ENCODE measurements at places on chromosomes 11 and 22. TPM values are rescaled to one million over a fixed set of nuclear protein-coding genes. Genes with fewer than 3 reads are reported as not detected.

- peaks cover 6% of the 10 kb centered on the region for H3K4me1 ChIP-seq
- no peak overlapping the region for H3K27ac ChIP-seq
- H3K27me3 ChIP-seq, result no peaks in the 10 kb centered on the region
- no peak overlapping the region for H3K4me3 ChIP-seq
- no peak for DNase-seq
These were observed 5.1 kb downstream of the ZPR1 start for GRCh38 chr11:116782728-116783127.

KLHL35 gene
- total RNA-seq, result 1.7 TPM

FZD4 gene
- total RNA-seq, result 19.2 TPM

GRCh38 chr11:66868726-66869566, 12.1 kb downstream of the LRFN4 start:
- H3K36me3 ChIP-seq, result peaks cover 7% of the 10 kb centered on the region
- H3K4me3 ChIP-seq, result no peak overlapping the region
- peak; percentile 85 for DNase-seq

GLYAT gene
- not detected for total RNA-seq

DNA sequence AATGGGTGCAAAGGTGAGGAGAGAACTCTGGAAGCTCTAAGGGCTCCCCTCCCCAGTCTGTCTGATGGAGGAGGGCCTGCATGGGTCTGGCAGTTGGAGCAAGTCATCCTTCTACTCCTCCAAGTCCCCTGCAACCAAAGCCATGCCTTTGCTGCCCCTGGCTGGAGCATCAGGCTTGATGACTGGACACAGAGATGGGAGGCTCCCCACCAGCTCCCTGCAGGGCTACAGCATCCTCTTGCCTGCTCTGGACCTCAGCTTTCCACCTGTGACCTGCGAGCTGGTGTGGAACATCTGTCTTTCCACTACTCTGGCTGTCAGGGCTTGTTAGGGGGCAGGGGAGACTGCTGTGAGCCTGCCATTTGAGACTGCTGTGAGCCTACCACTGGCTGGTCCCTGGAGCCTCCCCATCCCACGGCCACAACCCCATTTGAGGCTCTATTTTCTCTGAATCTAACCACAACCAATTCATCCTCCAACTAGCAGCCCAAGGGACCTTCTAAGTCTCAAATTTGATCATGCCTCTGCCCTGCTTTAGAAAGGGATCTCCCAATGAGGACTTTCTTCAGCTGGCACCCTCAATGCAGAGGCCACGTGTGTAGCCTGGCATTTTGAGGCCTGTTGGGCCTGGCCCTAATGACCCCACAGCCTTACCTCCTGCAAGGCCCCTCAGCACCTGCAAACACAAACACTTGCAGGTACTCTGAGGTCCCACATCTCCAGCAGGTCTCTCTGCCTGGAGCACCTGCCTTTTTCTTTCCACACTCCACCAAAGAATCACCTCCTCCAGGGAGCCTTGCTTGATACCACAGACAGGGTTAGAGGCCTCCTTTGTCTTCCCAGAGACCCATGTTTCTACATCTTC, 9.9 kb downstream of the P2RY6 start:
- H3K4me3 ChIP-seq, result no peak overlapping the region
- DNase-seq, result no peak
- H3K27me3 ChIP-seq, result no peaks in the 10 kb centered on the region
- no peak overlapping the region for H3K27ac ChIP-seq

OVOL1 gene
- total RNA-seq, result 11.1 TPM
